ENCODE measurements at places on chromosomes 7 and 10.

- no peak for DNase-seq
Measured at GRCh38 chr7:16212032-16212431, 209.3 kb downstream of the CRPPA start.

- peak; percentile 68 for DNase-seq
Measured at GRCh38 chr10:77832238-77832637, 94.3 kb downstream of the DLG5 start.

- peak; percentile 6 for DNase-seq
Measured at GRCh38 chr10:84026821-84027257, 112.5 kb upstream of the GHITM start.

DNA sequence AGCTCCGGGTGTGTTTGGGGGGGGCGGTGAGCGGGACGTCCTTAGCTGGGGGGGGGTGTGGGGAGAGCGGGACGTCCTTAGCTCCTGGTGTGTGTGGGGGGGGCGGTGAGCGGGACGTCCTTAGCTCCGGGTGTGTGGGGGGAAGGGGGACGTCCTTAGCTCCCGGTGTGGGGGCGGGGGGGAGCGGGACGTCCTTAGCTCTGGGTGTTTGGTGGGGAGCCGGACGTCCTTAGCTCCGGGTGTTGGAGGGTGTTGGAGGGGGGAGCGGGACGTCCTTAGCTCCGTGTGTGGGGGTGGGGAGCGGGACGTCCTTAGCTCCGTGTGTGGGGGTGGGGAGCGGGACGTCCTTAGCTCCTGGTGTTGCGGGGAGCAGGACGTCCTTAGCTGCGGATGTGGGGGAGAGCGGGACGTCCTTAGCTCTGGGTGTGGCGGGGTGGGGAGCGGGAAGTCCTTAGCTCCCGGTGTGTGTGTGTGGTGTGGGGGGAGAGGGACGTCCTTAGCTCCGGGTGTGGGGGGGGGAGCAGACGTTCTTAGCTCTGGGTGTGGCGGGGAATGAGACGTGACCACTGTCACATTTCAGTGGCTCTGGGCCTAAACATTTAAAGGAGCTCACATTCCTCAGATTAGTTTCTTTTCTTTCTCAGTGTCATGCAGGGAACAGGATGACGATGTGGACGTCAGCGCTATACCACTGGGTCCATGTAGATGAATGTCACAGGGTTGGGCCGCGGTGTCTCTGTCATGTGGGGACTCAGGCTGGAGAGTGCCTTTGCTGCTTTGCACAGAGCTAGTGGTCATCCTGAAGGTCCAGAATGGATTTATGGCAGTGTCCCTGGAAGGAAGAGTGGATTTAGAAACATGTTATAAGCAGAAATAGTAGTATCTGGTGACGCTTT, 7.5 kb downstream of the DYNC2I1 start:
- DNase-seq: peak; percentile 21

DNA sequence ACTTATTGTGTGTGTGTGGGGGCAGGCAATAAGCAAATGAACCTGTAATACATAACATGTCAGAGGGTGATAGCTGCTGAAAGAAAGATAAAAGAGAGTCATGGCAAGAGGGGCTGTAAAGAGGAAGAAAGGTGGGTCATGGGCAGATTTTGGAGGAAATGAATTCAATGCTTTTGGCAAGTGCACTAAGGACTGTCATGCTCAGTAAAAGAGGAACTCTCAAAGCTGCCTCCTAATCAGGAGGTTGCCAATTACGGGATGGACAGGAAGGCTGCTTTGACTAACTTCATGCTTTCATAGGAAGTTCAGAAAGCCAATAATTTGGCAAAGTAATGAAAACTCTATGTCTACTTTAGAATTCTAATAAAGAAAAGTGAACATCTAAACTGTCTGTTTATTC, 401.2 kb downstream of the SH2D4B start:
- no peak for DNase-seq

- DNase-seq: no peak
Measured at GRCh38 chr7:107580716-107581383, 804 bp downstream of the BCAP29 start.

- DNase-seq: no peak
Measured at GRCh38 chr10:10551596-10552301, 465.9 kb upstream of the CELF2 start.

- DNase-seq: no peak
Measured at GRCh38 chr10:114867365-114867764, 45.8 kb downstream of the FHIP2A start.

GRCh38 chr10:69209787-69210484, 10.2 kb upstream of the HKDC1 start:
- no peak for DNase-seq

DNA sequence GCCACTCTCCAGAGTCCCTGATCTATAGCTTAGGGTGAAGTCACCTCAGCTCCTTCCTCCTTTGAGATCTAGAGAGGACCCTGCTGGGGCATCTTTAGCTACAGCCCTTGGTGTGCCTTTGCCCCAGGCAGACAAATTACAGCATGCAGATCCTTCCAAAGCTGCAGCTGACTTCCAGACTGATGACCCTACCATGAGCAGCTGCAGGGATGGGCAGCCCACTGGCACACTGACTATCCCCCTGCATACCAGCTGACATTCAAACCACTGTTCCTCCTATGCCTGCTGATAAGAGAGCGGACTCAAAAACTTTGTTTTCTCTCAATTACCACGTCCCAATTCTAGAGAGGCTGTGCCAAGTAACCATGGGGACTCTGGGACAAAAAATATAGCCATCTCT, 70.6 kb downstream of the COL13A1 start:
- DNase-seq: no peak

- no peak for DNase-seq
Measured at GRCh38 chr10:84838851-84839250, 510.5 kb downstream of the CCSER2 start.

GRCh38 chr7:112067200-112067599, 139.0 kb downstream of the DOCK4 start:
- no peak for DNase-seq

DNA sequence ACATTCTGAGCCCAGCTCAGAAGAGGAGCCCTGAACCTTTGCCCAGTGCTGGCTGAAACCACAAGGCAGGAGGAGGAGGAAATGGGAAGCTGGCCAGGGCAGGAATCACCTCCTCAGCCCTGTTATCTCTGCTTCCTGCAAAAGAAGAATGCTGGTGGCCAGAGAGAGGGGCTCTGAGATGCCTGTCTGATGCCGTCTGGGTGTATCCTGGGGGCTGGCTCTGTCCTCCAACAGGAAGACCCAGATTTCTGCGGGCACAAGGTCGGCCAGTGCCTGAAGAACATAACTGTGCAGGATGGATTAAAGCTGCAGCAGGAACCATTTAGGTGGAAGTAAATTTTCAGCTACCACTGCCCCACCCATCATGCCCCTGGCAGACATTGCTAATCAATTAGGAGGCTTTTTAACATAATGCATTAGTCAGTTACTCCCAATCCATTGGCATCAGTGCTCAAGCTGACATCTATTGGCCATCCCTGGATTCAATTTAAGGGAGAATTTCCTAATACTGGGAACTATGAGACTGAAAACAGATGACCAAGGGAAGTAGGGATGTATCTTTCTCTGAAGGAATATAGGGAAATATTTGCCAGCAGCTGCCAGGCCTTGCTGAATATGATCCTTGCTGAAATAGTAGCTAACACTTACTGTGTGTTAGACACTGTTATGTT, 67.7 kb downstream of the COL13A1 start:
- DNase-seq: no peak

DNA sequence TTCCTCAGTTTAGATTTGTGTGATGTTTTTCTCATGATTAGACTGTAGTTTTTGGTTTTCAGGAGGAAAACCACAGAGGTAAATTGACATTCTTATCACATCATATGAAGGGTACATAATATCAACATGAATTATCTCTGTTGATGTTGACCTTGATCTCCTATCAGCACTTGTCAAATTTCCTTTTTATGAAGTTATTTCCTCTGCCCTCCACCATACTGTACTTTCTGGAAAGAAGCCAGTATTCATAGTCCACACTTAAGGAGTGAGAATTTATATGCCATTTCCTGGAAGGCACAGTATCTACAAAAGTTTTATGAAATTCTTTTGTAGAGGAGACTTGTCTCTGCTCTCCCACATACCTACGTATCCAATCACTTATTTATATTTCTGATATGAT, 807.2 kb upstream of the MBL2 start:
- no peak for DNase-seq

DNA sequence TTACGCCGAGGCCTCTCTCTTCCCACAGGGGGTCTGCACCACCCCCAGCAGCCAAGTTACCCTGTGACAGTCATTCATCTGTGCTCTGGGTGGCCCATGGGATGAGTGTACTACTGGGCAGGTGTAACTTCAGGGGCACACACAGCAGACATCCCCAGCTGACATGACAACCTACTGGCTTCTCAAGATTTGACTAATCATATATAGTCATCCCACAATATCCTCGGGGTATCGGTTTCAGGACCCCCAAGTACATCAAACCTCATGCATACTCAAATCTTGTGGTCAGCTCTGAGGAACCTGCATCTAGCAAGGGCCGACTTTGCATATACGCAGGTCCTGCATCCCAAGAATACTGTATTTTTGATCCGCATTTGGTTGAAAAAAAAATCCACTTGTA, 336.9 kb upstream of the C7orf33 start:
- no peak for DNase-seq

- no peak for DNase-seq
Measured at GRCh38 chr7:156499247-156499881, 141.2 kb upstream of the RNF32 start.

DNA sequence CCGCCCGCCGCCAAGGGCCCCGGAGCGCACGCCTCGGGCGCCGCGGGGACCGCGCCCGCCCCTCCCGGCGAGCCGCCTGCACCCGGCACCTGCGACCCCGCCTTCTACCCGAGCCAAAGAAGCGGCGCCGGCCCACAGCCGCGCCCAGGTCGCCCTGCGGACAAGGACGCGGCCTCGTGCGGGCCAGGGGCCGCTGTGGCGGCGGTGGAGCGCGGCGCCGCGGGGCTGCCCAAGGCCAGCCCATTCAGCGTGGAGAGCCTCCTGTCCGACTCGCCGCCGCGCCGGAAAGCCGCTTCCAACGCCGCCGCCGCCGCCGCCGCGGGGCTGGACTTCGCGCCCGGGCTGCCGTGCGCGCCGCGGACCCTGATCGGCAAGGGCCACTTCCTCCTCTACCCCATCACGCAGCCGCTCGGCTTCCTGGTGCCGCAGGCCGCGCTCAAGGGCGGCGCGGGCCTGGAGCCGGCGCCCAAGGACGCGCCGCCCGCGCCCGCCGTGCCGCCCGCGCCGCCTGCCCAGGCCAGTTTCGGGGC, 3.5 kb downstream of the UNCX start:
- no peak for DNase-seq

DNA sequence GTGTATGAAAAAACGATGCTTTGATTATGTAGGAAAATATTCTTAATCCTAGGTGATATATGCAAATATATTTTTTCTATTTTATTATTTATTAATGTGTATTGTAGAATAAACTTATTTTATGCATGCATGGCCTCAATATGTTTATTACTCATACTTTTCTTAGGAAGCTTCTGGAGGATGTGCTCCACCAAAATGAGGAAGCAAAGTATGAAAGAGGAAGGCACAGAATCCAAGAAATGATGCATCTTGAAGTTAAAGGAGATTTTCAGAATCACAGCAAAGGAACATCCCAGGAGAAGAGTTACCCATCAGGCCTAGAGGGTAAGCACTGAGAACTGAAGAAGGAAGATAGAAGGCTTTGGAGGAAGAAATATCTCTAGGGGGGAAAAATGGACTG, 35.0 kb upstream of the MRPS16 start:
- DNase-seq: no peak

DNA sequence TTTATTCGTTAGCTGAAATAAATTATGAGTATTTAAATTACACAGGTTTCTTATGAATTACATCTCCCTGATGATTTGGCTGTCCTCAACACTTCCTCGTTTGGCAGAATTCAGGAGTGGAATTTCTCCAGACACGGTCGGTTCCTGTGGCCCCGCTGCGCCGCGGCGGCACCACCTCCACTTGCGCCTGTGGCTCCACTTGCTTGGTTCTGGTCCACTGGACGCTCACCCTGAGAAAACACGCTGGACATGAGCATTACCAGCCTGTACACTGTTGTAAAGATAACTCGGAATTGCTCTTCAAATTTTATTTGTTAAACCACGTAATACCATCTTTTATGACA, 85.3 kb downstream of the ZNF33B start:
- no peak for DNase-seq

DNA sequence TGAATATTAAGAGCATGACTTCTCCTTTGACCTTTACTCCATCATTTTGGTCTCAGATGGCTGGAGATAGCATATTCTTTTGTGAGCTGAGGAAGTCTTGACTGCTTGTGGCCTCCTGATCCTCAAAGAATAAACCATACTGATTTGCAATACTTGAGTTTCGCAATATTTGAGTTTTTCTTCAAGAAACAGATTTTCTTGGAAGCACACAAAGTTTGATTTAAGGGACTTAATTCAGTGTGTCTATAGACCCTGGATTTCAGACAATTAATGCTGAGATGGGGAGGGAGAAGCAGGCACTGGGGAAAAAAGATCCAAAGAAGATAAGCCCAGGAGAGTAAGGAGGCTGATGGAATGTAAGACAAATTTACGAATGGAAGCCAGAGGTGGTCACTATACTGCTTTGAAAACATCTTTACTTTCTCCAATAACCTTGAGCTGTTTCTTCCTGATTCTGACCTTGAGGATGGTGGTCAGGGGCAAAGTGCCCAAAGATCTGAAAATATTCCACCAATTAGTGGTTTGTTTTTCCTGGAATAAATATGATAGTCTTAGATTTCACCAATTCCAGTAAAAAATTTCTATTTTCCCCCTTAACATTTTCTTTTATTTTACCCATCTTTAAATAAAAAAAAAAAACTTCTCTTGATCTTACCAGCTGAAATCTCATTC, 7.5 kb downstream of the EPDR1 start:
- no peak for DNase-seq

- DNase-seq: no peak
Measured at GRCh38 chr10:115107830-115108229, 14.7 kb downstream of the ATRNL1 start.

- DNase-seq: no peak
Measured at GRCh38 chr7:74584160-74584954, 73.2 kb upstream of the GTF2I start.

DNA sequence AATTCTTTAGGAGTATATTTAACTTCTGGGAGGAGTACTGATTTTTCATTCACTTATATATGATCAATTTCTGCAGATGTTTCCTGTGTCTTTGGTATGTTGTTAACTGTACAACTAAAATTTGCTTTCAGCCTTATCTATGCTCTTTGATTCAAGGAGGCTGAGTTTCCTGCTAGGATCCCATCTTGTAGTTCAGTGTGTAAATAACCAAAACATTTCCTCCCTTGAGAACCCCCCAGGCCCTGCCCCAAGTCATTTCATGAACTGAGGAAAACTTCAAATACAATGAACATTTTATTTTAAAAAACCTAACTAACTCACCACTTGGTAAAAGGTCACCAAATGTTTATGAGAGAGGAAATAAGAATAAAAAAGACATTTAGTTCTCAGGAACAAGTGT, 55.5 kb downstream of the VWA2 start:
- DNase-seq: no peak
